ENCODE measurements at places on chromosomes 11 and 22. TPM values are rescaled to one million over a fixed set of nuclear protein-coding genes. Genes with fewer than 3 reads are reported as not detected.

The PSMC3 gene
- 52.5 TPM for total RNA-seq

DNA sequence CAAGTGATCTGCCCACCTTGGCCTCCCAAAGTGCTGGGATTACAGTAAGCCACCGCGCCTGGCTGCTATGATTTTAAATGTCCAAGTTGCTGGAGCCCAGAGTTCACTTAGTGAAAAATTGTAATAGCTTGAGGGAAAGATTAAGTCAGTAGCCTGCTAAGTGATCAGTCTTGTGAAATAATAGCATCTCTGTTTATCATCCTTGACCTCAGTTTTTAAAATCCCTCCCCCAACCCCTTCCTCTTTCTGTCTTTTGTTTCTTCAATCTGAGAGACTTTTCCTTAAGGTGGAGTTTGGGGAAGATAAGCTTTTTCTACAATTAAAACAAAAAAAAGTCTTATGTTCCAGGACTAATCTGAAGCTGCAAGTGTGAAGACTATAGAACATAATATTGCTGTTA, 6.4 kb downstream of the HIPK3 start:
- no peak for DNase-seq

DNA sequence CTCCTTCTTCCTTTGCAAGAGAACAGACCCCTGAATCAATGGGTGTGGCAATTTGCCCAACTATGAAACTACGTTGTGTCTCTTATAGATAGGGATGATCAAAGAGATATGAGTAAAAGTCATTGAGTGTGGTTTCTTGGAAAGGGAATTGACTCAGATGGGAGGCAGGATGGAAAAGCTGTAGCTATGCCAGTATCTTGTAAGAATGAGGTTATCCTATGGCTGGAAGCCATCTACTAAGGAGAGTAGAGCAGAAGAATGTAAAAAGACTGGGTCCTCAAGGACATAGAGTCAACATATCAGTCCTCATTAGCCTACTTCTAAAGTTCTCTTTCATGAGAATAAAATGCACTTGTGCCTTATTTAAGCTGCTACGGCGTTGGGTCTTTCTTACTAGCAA, 78.9 kb upstream of the POU2AF2 start:
- no peak for DNase-seq

The NLRP10 gene
- total RNA-seq, result 63.1 TPM

DNA sequence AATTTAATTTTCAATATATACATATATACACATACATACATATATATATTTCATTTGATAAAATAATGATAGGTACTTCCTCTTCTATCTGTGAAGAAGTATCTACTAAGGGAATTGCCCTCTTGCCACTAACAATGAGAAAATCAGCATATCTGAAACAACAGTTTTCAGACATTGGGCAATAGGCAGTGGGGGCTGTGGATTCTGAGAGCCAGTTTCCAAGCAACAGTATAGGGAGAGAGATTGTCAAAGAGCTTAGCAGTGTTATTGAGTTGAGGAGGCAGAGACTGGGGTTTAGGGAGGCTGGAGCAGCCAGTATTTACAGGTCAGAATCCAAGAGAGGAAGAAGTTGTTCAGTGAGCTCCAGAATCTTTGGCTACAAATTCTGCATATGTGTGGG, 119.3 kb downstream of the ARFGAP2 start:
- no peak for DNase-seq

The KRTAP5-1 gene
- not detected for total RNA-seq

GRCh38 chr22:46969491-46969890, 207.0 kb downstream of the TBC1D22A start:
- no peak for DNase-seq

The CARD18 gene
- total RNA-seq, result not detected

- DNase-seq, result peak; percentile 95
Observed at GRCh38 chr22:28882878-28883656, at the start of gene ZNRF3. Gene ZNRF3 (plus strand): TSS chr22:28883572. CDS start chr22:28883767, 195 bp downstream.

The CAVIN3 gene
- total RNA-seq, result 29.8 TPM

DNA sequence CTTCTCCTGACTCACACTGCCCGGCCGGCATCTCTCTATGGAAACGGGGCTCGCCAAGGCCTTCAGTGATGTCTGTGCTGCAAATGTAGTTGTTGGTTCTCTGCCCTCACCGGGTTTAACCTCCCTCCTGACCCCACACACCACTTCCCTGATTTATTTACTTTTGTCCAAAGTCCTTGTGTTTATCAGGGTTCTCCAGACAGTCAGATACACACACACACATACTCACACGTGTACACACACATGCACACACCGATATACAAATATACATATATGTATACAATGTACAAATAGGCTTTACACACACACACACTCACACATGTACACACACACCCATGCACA, 647.0 kb downstream of the BRD1 start:
- DNase-seq, result no peak

- no peak for DNase-seq
Observed at GRCh38 chr11:126341760-126342161, 13.7 kb upstream of the ST3GAL4 start.

DNA sequence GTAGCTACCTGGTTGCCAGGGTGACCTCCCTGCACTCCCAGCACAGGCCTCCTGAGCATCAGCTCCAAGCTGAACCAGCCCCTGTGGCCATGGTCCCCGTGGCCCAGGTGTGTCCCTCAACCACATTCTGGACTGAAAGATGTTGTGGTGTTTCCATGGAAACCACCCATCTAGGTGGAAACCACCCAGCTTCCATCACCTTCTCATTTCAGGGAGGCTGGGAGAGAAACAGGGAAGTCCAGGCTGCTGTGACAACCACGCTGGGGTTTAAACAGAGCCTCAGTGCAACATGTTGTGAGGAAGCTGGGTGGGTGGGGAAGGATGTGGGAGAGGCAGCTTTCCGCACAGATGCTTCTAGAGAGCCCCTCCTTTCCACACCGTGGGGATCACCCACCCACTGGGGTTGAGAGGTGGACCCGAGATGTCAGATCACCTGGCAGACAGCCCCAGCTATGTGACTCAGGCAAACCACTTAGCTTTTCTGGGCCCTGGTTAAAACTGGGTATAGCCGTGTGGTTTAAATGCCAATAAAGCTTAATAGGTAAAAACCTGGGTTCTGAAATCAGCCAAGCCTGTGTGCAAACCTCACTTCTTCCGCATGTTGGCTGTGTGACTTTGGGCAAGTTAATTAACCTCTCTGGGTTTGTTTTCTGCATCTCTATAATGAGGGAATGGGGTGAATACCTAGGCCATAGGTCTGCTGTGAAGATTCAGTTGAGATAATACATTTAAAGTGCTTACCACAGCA, 46.4 kb downstream of the CD82 start:
- DNase-seq, result no peak

DNA sequence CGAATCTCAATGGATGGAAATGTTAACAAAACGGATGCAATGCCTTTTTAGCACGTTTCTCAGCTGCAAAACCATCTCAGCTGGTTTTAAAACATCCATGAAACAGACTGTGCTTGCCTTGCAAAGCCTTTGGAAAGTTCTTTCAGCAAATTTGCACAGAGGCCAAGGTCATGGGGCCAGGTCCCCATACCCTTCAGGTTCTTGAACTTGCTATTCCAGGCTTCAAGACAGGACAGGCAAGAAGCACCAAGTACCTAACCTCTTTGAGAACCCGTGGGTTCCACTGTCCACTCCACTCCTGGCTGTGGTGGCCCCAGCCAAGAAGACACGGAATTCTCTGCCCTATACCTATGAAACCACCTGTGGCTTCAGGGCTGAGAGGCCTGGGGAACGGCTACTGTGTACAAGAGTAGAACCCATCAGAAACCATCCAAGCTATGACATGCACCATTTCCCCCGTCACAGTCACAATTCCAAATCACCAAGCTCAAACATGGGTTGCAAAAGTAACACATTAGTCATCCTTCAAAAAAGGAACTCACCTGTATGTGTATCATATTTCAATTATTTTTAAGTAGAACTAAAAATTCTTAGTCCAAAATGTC, 17.0 kb downstream of the TNKS1BP1 start:
- no peak for DNase-seq

The OR10D3 gene
- total RNA-seq, result not detected

- DNase-seq, result no peak
Observed at GRCh38 chr11:126080161-126080941, 17.7 kb upstream of the CDON start.

DNA sequence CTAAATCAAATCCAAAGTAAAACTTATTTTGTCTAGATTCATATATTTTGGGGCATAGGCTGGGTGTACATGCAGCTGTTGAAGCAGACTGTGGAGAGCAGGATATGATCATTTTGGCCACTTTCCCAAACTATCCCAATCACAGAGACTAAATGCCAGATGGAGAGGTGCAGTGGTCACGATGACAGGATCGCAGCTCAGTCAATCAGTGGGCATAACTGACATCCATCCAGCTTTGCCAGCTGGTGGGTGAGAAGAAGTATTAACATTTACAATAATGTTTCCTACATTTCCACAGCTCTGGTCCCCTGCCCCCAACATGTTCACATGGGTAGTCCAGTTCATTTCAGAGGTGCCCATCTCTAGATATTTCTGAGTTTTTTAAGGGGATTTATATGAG, 255.5 kb upstream of the SESN3 start:
- DNase-seq, result no peak

DNA sequence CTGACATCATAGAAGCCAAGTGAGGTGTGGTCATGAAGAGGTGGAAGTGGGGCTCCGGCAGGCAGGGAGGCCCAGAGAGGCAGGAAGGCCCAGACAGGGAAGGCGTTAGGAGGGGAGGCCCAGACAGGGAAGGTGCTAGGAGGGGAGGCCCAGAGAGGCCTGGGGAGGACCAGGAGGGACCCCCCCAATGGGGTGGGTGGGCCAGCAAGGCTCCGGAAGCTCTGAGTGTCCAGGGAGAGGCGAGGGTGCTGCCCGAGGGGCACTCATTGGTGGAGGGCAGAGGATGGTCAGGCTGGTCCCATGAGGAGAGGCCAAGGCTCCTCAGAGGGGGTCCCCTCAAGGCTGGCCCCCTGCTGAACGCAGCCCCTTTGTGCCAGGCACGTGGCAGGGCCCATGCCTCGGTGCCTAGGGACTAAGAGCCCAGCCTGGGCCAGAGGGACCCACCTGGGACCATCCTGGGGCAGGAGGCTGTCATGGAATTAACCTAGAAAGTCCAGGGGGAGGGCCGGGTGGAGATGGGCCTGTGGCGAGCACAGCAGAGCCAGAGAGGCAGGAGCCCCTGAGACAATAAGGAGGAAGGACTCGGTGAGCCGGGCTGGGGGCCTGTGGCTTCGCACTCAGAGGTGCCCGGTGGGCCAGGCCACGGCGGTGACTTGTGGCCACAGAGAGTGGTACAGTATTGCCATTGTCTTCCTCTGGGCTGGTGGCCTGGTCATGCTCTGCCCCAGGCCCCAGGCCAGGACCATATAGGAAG, 12.2 kb downstream of the PHLDA2 start:
- DNase-seq, result no peak

The YIF1A gene
- 61.3 TPM for total RNA-seq

The PKDREJ gene
- 0.11 TPM for total RNA-seq

DNA sequence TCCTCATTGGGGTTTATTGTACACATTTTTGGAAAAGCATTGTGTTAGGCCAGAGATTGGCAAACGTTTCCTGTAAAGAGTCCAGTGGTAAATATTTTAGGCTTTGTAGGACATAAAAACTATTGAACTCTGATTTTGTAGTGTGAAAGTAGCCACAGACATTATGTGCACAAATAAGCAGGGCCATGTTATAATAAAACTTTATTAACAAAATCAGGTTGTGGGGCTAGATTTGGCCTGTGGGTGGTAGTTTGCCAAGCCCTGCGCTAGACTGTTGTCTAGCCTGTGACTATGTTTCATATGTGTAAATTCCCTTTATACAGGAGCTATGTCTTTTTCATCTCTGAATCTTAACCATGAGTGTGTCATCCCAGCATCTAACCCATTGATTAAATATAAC, 104.1 kb downstream of the FBXO7 start:
- DNase-seq, result no peak

DNA sequence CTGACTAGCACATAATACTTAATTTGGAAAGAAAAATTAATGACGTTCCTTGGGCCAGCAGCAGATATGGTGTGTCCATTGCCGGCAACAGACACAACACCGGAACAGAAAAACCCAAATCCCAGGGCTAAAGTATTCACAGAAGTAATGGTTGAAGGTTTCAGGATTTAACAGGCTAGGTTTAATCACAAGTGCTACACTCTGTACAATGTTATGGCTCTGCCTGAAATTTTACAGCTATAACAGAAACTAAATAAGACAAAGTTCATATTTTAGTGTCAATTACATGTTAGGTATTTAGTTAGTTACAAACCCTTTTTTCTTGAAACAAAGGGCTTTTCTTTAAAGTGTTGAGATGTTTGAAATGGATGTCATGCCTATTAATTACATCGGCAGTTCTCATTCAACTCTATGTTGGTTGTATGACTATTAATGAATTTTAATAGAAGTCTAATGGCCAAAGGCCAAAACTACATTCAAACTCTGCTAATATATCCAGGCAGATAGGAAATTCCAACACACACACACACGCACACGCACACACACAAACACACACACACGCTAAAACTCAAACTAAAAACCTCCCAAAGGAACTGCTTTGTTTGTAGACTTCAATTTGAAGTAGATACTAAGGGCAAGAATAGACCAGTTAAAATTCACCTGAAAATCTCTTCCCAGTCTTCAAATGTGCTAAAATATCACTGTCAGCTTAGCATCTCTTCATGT, 27.8 kb upstream of the CLNS1A start:
- DNase-seq, result no peak

The ESAM gene
- total RNA-seq, result 26.5 TPM

- peak; percentile 69 for DNase-seq
Observed at GRCh38 chr11:71518506-71519471, 8.3 kb upstream of the KRTAP5-7 start.

The CTSF gene
- total RNA-seq, result 114 TPM

DNA sequence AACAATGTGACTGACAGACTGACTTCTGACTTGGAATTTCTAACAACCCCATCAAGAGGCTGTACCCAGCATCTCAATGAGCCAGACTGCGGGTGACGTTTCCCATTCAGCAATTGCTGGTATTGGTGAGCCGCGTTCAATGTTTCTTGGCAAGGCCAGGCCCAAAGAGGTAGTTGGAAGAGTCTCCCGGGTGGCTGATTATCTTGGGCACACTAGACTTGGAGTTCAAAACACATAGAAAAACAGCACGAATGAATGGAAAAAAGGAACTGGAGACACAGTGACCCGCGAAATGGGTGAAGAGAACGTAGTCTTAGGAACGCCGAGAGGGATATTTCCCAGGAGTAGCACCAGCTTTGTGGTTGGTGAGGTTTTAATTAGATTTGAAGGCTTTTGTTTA, 115.7 kb downstream of the RPS6KA4 start:
- DNase-seq, result no peak

The BTG4 gene
- not detected for total RNA-seq

The LMO1 gene
- 6.2 TPM for total RNA-seq

DNA sequence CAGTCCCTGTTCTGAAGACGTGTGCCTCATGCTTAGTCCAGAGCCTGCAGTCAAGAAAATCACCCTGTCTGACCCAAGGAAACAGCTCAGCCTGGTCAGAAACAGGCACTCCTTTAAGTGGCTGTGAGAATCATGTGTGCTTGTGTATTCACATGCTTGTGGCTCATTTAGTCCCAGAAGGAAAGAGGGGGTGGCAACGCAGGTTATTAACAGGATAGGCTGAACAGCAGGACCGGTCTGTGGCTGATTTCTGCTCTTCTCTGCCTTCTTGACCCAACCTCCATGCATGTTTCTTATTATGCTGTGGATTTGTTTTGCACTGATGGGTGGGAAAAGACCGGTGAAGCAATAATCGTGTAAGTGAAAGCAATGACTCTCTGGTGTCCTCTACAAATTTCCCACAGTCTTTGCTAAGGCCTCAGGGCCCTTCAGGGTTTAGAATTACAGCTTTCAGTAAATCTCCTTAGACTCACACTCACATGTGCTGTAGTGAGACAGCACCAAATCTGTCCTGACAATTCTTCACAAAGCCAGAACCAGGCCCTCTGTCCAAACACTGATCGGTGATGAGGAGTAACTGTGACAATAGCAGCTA, 288.1 kb downstream of the ETS1 start:
- DNase-seq, result no peak

GRCh38 chr11:69541001-69541285, 59.5 kb downstream of the LINC01488 start:
- no peak for DNase-seq

Measured in suprapubic skin (tissue), 4 donors.